Posterior vena cava (tissue), 2 donors: ENCODE measurements at places on chromosomes 6 and 20. TPM values are rescaled to one million over a fixed set of nuclear protein-coding genes. Genes with fewer than 3 reads are reported as not detected.

GRCh38 chr6:112806163-112806865 lies 459.2 kb downstream of the RFPL4B start:
- DNase-seq: no peak

DNA sequence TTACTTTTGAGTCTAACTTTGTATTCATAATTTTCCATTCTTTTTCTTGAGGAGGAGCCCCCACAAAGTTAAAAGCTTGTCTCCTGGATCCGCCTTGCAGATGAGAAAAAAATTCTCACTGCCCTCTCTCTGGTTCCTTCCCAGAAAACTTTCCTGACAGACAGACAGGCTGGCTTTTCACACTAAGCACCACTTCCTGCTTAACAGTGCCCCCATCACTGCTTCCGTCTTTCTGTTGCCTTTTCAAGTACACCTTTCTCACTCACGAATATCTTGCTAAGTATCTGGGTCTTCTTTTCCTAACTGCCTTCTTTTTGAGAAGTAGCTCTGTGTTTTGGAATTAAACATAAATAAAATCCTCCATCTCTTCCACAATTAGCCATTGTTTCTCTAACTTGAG lies 19.8 kb upstream of the LMBRD1 start:
- no peak for DNase-seq

GRCh38 chr20:32898729-32899128 lies 40.0 kb downstream of the EFCAB8 start:
- DNase-seq: no peak

GRCh38 chr20:41052742-41053419 lies 24.3 kb downstream of the TOP1 start:
- no peak for DNase-seq

VARS2 gene
- 17.8 TPM for total RNA-seq
